Neural progenitor cell (in vitro differentiated cells): ENCODE measurements at places on chromosomes 16 and 17. TPM values are rescaled to one million over a fixed set of nuclear protein-coding genes. Genes with fewer than 3 reads are reported as not detected.

Gene ACSF2
- total RNA-seq: 15.2 and 28.8 TPM in 2 replicates

DNA sequence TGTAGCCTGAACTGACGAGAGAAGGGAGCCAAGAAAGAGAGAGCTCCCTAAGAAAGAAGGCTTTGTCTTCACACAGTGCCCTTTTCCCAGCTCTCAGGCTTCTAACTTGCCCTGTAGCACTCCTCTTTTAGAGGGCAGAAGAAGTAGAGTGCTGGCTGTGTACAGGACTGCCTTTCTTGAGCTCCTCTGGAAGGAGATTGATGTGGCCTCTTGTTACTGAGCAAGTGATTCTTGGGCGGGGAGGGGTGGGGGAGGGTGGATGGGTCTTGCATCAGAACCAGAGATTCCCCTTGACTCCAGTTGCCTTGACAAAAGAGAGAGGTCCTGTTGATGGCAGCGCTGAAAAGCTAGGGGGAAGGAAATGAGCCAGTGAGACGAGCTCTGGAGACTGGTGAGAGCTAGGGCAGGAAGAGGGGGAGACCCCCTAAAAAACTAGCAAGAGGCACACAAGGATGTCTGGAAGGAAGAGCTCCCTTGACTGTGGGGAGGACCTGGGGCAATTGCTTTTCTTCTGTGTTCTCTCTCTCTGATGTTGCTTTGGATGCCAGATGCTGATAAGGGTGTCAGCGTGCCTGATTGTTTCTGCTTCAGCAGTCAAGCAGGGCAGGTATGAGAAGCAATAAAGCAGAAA, 18.4 kb downstream of the GPR179 start:
- DNase-seq: peak; percentile 50
- H3K36me3 ChIP-seq: peaks cover 7% of the 10 kb centered on the region
- no peaks in the 10 kb centered on the region for H3K27me3 ChIP-seq

- no peak for DNase-seq
- no peak overlapping the region for H3K27ac ChIP-seq
- H3K36me3 ChIP-seq: no peaks in the 10 kb centered on the region
Measured at GRCh38 chr17:65071861-65072260, 15.3 kb upstream of the GNA13 start.

Gene ACSM3
- total RNA-seq: 2.9 and 3.8 TPM in 2 replicates

DNA sequence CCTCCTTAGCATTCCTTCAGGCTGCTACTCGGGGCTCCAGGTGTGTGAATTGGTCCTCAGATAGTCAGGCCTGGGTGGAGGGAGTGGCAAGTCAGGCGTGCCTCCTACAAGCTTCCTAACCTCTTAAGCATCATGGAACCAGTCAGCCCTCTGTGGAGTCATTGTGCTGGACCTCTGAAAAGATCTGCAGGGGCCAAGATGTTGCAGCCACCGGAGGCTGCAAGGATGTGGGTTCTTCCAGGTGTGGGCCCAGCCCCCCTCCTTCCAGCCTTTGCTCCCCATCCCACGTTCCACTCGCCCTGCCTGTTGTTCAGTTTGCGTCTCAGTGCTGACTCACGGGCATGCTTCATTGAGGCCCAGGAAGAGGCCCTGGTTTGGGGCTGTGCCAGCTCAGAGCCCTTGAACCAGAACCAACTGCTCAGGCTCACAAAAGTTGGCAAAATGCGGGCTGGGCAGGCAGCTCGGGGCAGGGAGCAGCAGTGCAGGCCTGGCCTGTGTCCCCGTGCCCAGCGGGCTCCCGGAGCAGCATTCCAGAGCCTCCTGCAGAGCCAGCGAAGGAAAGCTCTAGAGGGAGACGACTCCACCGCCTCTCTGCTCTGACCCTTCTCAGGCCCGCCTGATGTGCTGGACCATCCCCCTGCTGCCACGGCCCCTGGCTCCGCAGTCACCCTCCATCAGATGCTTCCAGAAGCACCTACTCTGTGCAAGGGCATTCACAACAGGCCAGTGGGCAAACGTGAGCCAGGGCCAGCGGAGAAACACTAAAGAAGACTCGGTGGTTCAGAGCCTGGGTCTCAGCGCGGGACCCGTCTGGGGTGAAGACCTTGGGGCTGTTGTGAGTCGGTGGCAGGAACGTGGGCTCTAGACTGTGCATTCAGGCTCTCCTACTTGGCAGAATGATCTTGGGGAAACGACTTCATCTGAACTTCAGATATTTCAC, 7.5 kb downstream of the LDHD start:
- H3K27me3 ChIP-seq: no peaks in the 10 kb centered on the region
- no peak overlapping the region for H3K4me3 ChIP-seq
- H3K36me3 ChIP-seq: no peaks in the 10 kb centered on the region
- peaks cover 21% of the 10 kb centered on the region for H3K4me1 ChIP-seq
- no peak overlapping the region for H3K27ac ChIP-seq

Gene C16orf54
- total RNA-seq: not detected in 2 replicates

- no peaks in the 10 kb centered on the region for H3K36me3 ChIP-seq
- no peak overlapping the region for H3K4me3 ChIP-seq
- H3K27ac ChIP-seq: no peak overlapping the region
- no peak for DNase-seq
Measured at GRCh38 chr16:55943267-55943666, 68.1 kb upstream of the CES5A start.

Gene CFAP52
- not detected in 2 replicates for total RNA-seq

Gene KCNH4
- not detected in 2 replicates for total RNA-seq

Gene CHRNB1
- 7.4 and 7.5 TPM in 2 replicates for total RNA-seq

GRCh38 chr16:89171216-89172170, at the start of gene CDH15:
Gene CDH15, plus strand, starts transcription at chr16:89171748. Its CDS starts 84 bp downstream, at chr16:89171832.
- no peak within 1 kb of the TSS for H3K27ac ChIP-seq
- H3K36me3 ChIP-seq: no peaks in the 10 kb centered on the region
- peaks cover 49% of the 10 kb centered on the region for H3K27me3 ChIP-seq
- DNase-seq: peak; percentile 99

DNA sequence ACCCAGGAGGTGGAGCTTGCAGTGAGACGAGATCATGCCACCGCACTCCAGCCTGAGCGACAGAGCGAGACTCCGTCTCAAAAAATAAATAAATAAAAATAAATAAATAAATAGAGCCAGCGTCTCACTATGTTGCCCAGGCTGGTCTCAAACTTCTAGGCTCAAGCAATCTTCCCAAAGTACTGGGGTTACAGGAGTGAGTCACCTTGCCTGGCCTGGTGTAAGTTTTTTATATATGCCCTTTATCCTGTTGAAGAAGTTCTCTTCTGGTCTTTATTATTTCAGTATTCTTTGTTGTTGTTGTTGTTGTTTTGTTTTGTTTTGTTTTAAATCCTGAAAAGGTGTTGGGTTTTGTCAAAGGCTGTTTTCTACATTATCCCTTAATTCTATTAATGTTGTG, 30.1 kb upstream of the ABCC1 start:
- no peaks in the 10 kb centered on the region for H3K4me1 ChIP-seq
- no peak for DNase-seq
- H3K4me3 ChIP-seq: no peak overlapping the region
- H3K27me3 ChIP-seq: no peaks in the 10 kb centered on the region
- H3K36me3 ChIP-seq: no peaks in the 10 kb centered on the region

- no peak overlapping the region for H3K4me3 ChIP-seq
- H3K27me3 ChIP-seq: no peaks in the 10 kb centered on the region
- H3K36me3 ChIP-seq: no peaks in the 10 kb centered on the region
- peak; percentile 3 for DNase-seq
- no peak overlapping the region for H3K27ac ChIP-seq
- no peaks in the 10 kb centered on the region for H3K4me1 ChIP-seq
Measured at GRCh38 chr17:68749349-68750207, 148.4 kb upstream of the FAM20A start.

GRCh38 chr17:41553987-41554680, 17.7 kb downstream of the KRT9 start:
- H3K36me3 ChIP-seq: no peaks in the 10 kb centered on the region
- no peaks in the 10 kb centered on the region for H3K27me3 ChIP-seq
- no peak overlapping the region for H3K4me3 ChIP-seq
- H3K27ac ChIP-seq: no peak overlapping the region
- no peaks in the 10 kb centered on the region for H3K4me1 ChIP-seq

DNA sequence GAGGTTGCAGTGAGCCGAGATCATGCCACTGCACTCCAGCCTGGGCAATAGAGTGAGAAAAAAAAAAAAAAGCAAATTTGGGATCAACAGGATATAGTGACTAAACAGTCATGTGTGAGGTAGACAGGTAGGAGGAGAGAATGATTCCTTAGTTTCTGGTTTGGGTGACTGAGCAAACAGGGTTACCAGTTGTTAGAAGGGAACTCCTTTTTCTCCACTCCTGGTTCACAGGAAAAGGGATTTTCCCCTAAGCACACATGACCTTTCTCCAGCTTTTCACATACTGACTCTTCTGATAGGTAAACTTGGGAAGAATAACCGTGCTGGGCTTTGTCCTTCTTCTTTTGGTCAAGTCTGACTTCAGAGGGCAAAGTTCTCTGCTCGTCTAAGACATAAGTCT, 17.3 kb upstream of the WSCD1 start:
- no peaks in the 10 kb centered on the region for H3K27me3 ChIP-seq
- no peak for DNase-seq
- H3K36me3 ChIP-seq: no peaks in the 10 kb centered on the region
- H3K27ac ChIP-seq: no peak overlapping the region

DNA sequence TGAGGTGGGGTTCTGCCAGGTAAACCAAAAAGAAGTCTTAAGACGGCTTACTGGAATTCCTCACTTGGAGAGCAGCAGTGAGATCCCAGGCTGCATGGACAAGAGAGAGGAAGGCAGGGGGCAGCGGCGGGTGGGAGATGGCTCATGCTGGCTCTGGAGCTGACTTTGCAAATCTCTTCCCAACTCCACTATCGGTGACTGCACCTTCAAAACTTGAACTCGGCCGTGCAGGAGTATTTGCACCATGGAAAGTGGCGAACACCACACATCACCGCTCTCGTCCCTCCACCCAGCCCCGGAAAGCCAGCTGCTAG, 16.7 kb downstream of the CA5A start:
- peak; percentile 42 for DNase-seq
- no peak overlapping the region for H3K4me3 ChIP-seq
- H3K27ac ChIP-seq: no peak overlapping the region

DNA sequence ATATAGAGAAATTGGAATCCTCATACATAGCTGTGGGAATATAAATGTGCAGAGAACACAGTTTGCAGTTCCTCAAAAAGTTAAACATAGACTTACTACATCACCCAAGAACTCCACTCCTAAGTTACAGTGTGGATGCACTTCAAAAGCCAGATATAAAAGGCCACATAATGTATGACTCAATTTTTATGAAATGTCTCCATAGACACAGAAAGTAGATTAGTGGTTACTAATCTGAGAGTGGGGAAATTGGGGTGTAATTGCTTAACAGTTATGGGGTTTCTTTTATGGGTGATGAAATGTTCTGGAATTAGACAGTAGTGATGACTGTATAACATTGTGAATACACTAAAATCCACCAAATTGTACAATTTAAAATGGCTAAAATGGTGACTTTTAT, 60.9 kb downstream of the CACNG1 start:
- no peaks in the 10 kb centered on the region for H3K4me1 ChIP-seq
- DNase-seq: no peak
- H3K27ac ChIP-seq: no peak overlapping the region
- H3K36me3 ChIP-seq: peaks cover 15% of the 10 kb centered on the region
- H3K4me3 ChIP-seq: no peak overlapping the region

Gene HEXIM1
- 10.2 and 14.3 TPM in 2 replicates for total RNA-seq

DNA sequence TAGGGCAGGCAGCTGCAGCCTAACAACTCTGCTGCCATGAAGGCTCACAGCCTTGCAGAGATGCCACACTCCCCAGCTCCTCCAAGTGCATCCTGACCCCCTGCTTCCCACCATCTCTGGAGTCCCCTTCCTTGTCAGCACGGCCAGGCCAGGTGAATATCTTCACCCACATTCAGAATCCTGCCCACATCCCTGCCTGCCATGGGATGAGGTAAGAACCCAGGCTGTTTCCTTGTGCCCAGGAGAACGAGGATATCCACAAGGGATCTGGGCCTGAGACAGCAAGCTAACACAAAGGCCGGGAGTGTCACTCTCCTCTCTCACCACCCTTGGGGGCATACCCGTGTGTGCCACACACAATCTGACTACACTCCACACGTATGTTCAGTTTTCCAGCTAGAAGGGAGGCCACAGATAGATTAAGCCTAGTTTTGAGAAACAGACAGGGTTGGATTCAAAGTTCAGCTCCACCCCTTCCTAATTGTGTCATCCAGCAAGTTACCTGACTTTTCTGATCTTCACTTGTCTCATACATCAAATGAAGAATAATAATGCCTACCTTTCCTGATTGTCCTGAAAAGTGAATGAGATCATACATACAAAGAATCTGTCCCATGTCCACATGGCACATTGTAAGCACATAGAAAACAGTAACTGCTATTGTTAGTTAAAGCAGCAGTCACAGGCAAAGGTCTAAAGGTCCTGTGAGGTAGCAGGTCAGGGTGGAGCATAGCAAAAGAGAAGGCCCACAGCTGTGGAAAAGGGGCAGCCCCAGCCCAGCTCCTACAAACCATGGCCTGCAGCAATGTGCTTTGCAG, 17.4 kb upstream of the SUPT4H1 start:
- DNase-seq: no peak
- H3K36me3 ChIP-seq: no peaks in the 10 kb centered on the region
- H3K27ac ChIP-seq: no peak overlapping the region
- peaks cover 6% of the 10 kb centered on the region for H3K4me1 ChIP-seq

DNA sequence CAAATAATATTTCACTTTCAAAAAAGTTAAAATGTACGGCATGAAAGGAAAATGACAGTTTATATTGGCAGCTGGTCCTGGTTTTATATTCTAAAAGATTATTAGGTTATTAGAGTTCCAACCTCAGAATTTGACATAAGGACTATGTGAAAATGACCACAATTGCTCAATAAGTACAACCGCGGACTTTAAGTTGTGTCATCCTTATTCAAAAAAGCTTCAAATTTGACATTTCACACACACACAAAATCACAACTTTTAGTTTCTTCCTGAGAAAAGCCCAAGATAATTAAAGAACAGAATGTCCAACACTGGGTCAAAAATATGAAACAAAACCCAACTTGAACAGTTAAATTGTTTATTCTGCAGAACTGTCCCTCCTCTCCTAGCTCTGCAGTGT, 133.2 kb upstream of the AXIN2 start:
- no peak overlapping the region for H3K4me3 ChIP-seq
- H3K4me1 ChIP-seq: peaks cover 24% of the 10 kb centered on the region
- H3K27me3 ChIP-seq: no peaks in the 10 kb centered on the region
- no peak for DNase-seq

Gene CRHR1
- 2.9 and 3.4 TPM in 2 replicates for total RNA-seq

Gene HCRT
- total RNA-seq: not detected in 2 replicates

DNA sequence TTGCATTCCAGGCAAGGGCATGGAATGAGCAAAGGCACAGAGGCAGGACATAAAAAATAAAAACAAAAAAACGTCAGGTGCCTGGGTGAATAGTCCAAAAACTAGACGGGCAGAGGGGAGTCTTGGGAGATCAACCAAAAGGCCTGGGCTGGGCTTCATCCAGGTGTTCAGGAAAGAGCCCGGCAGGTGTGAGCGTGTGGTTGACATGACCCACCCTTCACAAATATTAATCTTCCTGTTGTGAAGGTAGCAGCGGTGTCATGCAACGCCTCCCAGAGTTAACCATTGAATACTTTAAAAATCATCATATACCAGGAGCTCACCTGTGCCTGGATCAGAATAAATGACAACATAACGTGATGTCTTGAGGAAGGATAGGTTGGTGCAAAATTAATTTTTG, 90.6 kb downstream of the USP22 start:
- DNase-seq: no peak
- H3K4me1 ChIP-seq: no peaks in the 10 kb centered on the region
- no peaks in the 10 kb centered on the region for H3K27me3 ChIP-seq
- H3K4me3 ChIP-seq: no peak overlapping the region
- no peak overlapping the region for H3K27ac ChIP-seq

- H3K27me3 ChIP-seq: no peaks in the 10 kb centered on the region
- no peaks in the 10 kb centered on the region for H3K36me3 ChIP-seq
- no peak overlapping the region for H3K27ac ChIP-seq
- no peak overlapping the region for H3K4me3 ChIP-seq
- H3K4me1 ChIP-seq: no peaks in the 10 kb centered on the region
Measured at GRCh38 chr17:28865946-28866752, 11.3 kb downstream of the ERAL1 start.

Gene IKZF3
- total RNA-seq: under 0.01 TPM in 1 of 2 replicates, not detected in the other

Gene NTN1
- 0.45 and 2.4 TPM in 2 replicates for total RNA-seq
